ENCODE measurements at places on chromosomes 16 and 17. TPM values are rescaled to one million over a fixed set of nuclear protein-coding genes. Genes with fewer than 3 reads are reported as not detected.

GRCh38 chr16:83681381-83681956 lies 126.3 kb upstream of the HSBP1 start:
- no peak for DNase-seq

DNA sequence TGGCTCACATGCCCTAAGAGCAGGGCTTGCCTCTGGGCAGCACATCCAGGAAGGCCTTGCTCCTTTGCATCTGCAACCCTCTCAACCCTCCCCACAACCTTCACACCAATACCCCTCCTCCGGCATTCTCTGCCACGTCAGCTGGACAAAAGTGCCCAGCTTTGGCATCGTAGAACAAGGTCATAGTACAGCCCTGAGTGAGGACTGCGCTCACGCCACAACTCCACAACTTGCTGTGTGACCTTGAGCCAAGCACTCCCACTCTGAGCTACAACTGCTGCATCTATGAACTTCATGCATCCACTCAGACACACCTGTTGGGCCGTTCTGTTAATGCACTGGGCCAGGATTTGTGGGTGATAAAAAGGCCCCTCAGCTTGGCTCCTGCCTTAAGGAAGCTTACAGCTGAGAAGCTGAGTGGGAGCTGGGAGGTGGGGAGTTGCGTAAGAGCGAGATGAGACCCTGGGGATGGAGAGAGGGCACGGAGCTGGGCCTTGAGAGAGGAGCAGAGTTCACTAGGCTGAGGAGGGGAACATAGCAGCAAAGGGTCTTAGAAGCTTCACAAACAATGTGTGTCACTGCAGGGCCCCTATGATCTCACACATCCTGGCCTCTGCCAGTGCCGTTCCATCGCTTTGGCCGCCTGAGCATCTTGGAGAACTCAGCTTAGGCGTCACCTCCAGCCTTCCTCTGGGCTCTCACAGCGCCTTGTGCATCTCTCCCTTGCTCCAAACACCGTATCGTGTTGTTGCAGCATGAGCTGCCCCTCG lies 8.6 kb upstream of the MRC2 start:
- DNase-seq = no peak

GRCh38 chr17:673200-673681 lies 41.4 kb downstream of the VPS53 start:
- no peak for DNase-seq

DNA sequence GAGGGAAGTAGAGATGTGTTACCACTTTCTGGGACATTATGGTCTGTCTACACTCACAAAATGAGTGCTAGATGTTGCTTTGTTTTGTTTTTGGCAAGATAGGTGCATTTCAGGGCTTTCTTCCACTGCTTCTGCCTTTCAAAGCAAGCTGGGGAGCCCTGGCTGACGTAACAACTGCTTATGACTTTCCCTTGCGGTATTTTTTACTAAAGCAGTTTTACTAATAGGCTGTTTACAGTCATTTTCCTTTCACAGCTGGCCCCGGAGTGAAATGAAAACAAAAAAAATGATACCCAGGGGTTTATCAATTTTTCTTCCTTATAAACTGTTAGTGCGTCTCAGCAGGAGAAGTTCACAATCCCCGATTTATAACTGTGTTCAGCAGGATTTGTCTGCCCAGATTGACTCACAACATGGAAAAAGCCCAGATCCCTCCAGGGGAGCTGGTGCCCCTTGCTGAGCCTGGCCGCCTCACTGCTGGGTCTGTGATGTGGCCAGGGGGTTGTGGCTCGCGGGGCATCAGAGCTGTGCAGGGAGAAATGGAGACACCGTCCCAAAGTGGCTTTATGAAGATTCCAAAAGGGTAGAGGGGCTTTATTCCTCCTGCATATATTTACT lies 184.4 kb upstream of the HS3ST3A1 start:
- no peak for DNase-seq

- DNase-seq = no peak
Observed at GRCh38 chr16:84753412-84754326, 53.9 kb downstream of the USP10 start.

GRCh38 chr16:74608944-74609343 lies 2.0 kb upstream of the GLG1 start:
- no peak for DNase-seq

DNA sequence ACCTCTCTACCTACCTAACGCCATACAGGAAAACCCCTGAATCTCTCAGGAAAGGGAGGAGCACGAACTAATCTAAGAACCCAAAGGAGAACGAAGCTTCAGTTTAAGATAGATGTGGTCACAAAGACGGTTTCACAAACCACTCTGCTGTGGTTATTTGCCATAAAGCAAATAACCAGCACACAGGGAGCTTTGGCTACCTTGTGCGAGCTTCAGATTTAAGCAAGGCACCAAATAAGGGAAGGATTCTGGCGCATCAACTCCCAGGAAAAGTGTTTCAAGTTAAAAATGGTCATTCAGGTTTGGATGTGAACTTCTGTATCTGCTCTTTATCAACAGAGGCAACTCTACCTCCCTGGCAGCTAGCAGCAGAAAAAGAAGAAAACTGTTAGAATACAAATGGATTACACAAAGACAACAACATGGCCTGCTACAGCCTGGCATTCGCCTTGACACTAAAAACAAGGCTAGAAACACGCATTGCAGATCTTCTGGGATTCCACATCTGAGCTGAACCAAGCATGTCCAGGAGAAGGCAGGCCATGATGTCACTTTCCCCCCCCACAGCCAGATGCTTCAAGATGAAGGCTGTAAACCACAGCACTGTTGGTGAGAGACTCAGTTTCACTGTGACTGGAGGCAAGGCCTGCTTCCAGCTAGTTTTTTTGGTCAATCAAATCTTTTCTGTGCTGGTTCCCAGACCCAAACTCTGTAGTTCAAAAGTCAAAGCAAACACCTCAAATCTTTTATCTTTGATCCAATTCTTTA lies 43.6 kb downstream of the SMG6 start:
- DNase-seq = no peak

GRCh38 chr16:70342016-70342415 lies 4.7 kb upstream of the DDX19A start:
- no peak for DNase-seq

TEKT5 gene
- total RNA-seq = not detected

TBC1D3C gene
- not detected for total RNA-seq

SMIM36 gene
- total RNA-seq = not detected

MPP2 gene
- 7.6 TPM for total RNA-seq

MAPK7 gene
- 77.3 TPM for total RNA-seq

CACNG4 gene
- 0.74 TPM for total RNA-seq

WWP2 gene
- total RNA-seq = 26.0 TPM

COG4 gene
- 39.3 TPM for total RNA-seq

RNF227 gene
- total RNA-seq = 2.9 TPM

CYGB gene
- total RNA-seq = 30.0 TPM

All from vagina (tissue), 2 donors.